Stromal cell of bone marrow (primary cell): ENCODE measurements at places on chromosomes 4 and X.
A peak's percentile ranks its signal among the peaks of the same experiment; 100 is the strongest.

DNA sequence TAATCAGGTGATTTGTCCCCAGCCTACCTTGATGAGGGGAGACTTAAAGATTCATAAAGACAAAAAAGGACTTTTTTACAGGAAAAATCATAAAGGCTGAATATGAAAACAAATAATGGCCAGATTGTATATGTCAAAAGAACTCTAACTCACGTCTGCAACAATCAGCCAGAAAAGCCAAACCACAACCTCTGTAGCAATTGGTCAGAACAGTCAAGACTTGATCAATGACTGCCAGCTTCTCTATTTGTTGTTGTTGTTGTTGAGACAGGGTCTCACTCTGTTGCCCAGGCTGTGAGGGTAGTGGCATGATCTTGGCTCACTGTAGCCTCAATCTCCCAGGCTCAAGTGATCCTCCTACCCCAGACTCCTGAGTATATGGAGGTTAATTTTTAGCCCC lies 35.9 kb upstream of the PPA2 start:
- DNase-seq, result no peak

DNA sequence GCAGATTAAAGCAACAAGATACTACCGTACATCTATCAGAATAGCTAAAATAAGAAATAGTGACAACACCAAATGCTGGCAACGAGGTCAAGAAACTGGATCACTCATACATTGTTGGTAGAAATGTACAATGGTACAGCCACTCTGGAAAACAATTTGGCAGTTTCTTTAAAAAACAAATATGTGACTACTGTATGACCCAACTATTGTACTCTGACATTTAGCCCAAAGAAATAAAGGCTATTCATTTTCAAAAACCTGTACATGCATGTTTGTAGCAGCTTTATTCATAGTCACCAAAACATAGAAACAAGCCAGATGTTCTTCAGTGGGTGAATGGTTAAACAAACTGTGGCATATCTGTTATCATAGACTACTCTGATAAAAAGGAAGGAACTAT lies 8.2 kb downstream of the CLCN3 start:
- DNase-seq, result no peak

GRCh38 chr4:48321312-48321711 lies 20.0 kb upstream of the SLAIN2 start:
- no peak for DNase-seq

GRCh38 chr4:182089326-182089725 lies 153.9 kb upstream of the TENM3 start:
- no peak for DNase-seq

DNA sequence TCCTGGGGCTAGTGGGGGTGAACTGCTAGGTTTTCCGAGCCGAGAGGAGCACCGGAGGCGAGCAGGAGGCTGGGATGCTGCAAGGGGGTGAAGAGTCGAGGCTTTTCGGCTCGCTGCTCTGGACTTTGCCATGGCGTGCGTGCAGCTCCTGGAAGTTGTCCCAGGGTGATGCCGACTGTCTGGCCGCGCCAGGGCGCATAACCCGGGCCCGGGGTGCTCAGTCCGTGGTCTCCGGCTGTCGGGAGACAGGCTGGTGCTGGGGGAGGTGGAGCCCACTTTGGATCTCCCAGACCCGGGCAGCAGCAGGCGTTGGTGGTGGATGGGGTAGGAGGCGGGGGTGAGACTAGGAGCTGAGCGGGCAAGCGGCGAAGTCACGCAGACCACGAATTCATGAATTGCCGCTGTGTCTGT lies 793 bp downstream of the GRIA3 start:
- no peak for DNase-seq

DNA sequence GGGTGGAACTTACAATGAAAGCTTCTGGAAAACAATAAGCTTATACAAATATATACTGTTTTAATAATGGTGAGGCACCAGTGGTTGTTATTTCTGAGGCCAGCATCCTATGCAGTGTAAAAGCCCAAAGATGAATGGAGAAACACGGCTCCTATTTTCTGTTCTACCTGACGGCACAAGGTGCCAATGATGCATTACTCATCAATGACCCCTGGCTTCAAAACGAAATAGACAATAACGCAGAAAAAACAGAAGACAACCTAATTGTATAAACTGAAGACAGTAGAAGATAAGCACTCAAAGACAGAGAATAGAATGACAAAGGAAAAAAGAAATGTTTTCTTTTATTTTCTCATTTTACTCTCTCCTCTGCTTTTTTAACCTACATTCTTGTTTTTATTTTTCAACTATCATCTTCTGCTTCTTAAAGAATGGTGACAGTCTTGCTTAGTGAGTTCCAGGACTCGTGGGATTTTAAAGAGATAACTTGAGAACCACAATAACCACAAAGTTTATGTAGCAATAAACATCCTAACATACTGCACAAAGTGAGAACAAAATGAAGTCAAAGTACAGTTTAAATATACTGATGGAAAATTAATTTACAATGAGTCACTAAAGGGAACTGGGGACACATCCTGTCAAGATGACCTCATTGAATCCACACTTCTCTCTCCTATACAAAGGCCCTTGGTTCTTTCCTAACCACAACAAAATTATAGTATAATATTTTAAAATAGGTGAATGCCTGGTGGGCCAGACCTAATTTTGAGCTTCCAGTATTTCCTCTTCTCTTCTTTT lies 169.8 kb downstream of the BTC start:
- peak; percentile 56 for DNase-seq

DNA sequence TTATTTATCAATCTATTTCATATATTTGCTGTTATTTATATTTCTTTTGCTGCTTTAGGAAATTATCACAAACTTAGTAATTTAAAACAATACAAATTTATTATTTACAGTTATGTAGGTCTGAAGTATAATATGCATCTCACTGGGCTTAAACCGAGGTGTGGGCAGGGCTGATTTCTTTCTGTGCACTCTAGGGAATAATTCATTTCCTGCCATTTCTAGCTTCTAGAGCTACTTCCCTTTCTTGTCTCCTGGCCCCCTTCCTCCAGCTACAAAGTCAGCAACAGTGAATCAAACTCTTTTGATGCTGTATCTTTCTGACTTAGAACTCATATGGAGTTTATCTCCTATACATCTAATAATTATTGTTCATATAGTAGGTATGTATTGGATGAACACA lies 303.5 kb upstream of the ARSJ start:
- DNase-seq, result no peak

- no peak for DNase-seq
Observed at GRCh38 chr4:159206427-159206871, 103.6 kb downstream of the RAPGEF2 start.
